Hematopoietic multipotent progenitor cell treated with erythropoietin and hydrocortisone succinate and interleukin-3 and kit ligand, for 6 days (in vitro differentiated cells): ENCODE measurements at places on chromosomes 3 and 15.

- DNase-seq = peak; percentile 42
Observed at GRCh38 chr3:13544293-13544831, 4.6 kb upstream of the FBLN2 start.

- DNase-seq = no peak
Observed at GRCh38 chr3:150180334-150180733, 209.6 kb upstream of the PFN2 start.

DNA sequence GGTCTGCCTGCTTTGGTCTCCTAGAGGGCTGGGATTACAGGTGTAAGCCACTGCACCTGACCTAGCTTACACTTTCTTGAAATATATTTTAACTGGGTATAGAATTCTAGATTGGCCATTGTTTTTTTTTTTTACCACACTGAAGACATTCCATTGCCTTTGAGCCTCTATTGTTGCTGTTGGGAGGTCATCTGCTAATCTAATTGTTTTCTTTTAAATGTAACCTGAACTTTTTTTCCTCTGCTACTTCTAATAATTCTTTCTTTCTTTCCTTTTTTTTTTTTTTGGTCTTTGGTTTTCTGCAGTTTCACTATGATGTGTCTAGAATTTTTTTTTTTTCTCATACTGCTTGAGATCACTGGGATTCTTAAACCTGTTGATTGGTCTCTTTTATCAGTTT, 28.1 kb downstream of the ERICH6 start:
- DNase-seq = no peak

- DNase-seq = no peak
Observed at GRCh38 chr15:92915766-92916435, 15.8 kb downstream of the CHD2 start.

DNA sequence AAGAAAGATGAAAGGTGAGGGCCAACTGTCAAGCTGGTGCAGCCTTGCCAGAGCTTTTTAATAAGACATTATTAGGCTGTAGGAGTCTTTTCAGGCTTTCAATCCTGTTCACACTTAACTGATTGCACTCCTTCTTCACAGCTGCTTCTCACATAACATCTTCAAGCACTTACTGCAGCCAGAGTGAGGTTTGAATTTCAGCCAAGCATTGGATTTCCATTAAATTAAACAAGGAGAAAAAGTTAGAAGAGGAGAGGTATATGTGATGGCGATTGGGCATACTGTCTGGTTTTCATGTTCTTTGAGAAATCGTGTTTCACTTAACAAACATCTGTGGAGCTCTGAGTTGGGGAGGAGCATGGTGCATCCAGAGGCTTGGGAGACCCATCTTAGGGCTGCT, 392.8 kb upstream of the LRRC3B start:
- no peak for DNase-seq

GRCh38 chr15:59259137-59259943, 52.7 kb downstream of the LDHAL6B start:
- no peak for DNase-seq

DNA sequence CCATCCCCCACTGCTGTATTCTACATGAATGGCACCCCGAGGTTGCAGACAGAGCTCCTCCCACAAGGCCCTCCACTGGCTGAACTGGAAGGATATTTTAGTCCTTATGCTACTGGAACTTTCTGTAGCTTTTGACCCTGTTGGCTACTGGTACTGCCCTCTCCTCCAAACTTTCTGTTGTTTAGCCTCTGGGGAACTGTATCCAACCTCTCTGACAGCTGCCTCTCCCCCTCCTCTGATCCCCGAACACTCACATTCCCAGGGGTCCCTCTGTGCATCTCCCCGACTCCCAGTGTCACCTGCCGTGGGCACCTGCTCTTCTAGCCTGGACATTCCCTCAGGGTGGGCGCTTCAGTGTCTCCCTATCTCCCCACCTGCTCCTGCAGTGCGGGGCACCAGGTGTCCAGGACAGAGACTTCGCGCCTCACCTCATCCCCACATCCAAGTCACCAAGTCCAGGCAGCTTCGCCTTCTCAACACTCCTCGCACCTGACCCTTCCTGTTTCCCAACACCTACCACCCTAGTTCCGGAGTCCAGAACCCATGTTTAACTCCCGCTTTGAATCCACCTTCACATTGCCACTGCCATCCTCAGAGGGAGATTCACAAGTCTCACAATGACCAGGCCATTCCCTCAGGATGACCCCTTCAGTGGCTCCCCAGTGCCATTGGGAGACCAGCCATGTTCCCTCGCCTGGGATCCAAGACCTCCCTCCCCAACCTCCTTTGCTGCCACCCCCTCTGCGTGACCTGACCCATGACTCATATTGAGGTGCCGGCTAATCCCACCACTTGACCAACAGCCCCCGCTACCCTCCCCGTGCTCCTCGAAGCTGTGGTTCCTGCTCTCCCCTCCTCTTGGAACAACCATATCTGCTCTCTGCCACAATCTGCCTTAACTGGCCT, 34.2 kb downstream of the BDH1 start:
- DNase-seq = no peak

DNA sequence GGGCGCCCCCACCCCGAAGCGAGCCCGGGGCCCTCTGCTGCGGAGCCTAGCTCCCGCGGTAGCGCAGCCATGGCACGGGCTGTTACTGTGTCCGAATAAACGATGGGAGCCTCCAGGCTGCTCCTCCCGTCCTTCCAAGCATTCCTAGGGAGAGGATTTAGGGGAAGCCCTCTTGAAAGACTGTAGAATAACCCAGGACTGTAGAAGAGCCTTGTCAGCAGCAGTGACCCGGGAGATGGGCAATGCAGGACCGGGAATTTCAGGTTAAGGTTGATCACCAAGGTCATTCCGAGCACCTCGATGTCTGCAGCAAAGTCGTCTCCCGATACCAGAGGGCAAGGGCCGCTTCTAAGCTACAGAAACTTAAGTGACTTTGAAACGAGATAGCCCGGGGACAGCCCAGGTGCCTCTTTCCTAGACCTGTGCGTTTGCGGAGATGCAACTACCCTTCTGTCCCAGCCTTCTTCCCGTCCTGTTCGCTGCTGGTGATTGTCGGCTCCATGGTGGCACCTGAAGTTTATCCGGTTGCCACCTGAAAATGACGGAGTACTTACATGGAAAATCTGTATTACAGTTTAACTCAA, 753 bp upstream of the MYO5A start:
- no peak for DNase-seq
